ENCODE measurements at places on chromosomes 5 and 9.

GRCh38 chr9:122822938-122823337, 5.5 kb downstream of the PDCL start:
- no peak for DNase-seq

- no peak for DNase-seq
Observed at GRCh38 chr5:24389968-24390367, 254.8 kb downstream of the CDH10 start.

DNA sequence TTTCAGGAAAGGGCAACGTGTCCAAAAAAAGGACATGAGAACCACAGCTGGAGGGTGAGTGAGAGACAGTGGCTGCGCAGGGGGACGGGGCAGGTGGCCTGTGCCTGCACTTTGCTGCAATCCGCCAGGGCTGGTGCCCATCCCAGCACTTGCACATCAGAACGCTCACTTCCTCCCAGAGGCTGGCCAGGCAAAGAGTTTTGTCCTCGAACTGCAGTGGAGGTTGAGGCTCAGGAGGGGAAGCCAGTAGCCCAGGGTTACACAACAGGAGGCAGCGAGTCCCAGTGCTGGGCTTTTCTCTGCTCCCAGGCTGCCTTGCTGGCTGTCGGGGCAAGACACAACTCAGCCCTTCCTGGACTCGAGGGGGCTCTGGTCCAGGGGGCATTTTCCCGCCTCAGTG, 33.1 kb downstream of the CRB2 start:
- no peak for DNase-seq

GRCh38 chr5:90054612-90055011, 354.9 kb downstream of the CETN3 start:
- DNase-seq: no peak

- DNase-seq: no peak
Observed at GRCh38 chr9:95174038-95174437, 143.5 kb downstream of the FANCC start.

DNA sequence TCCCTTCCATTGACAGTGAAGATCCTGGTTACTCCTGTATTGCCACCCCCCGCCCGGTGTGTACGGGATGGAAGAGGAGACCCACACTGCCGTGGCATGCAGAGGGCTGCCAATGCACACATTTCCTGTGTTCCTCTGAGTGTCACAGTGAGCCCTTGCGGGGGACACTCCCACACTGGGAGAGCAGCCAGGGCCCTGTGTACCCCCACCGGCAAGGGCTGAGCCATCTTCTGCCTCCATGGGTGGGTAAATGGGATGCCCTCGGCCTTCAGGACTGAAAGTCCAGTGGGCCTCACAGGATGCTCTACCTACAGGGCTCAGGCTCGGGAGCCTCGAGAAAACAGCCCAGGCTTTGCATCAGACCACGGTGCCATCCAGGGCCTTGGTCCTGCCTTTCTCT, 18.1 kb downstream of the IRX1 start:
- no peak for DNase-seq

DNA sequence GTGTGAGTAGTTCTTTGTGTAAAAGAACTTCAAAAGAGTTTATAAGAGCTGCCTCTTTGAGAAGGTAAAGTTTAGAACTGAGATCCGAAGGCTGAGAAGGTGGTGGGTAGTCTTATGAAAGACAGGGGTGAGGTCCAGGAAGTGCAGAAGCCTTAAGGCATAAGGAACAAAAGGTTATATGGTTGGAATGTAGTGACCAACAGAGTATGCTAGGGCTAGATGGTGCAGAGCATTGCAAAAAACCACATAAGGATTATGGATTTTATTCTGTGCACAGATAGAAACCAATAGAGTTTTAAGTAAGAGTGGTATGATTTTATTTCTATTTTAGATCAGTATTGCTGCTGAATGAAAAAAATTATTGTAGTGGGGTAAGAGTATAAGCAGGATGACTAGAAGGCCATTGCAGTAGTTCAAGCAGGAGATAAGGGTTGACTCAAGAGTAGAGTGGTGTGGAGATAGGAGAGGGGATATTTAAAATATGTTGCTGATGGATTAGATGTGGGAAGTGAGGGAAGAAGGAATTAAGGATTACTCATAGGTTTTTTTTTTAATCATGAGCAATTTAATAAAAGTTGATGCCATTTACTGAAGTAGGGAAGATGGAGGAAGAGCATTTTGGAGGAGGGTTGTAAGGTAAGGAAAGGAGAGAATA, 3.7 kb downstream of the RECK start:
- DNase-seq: no peak

DNA sequence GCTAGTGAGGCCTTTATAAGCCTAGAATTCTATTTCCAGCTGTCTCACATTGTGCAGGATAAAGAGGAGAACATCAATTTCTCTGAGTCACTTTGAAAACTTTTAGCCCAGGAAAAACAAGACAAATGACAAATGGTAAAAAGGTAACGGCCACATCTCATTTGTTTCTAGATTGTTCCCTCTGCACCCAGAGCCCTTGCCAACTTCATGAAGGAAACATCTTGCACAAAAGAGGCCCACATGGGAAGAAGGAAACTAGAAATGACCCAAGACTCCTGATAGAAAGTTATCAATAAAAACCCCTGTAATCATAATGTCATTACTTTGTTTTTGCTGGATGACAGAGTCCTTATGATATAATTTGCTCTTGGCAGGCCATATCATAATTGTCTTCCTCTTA, 5.3 kb downstream of the DPYSL3 start:
- no peak for DNase-seq

DNA sequence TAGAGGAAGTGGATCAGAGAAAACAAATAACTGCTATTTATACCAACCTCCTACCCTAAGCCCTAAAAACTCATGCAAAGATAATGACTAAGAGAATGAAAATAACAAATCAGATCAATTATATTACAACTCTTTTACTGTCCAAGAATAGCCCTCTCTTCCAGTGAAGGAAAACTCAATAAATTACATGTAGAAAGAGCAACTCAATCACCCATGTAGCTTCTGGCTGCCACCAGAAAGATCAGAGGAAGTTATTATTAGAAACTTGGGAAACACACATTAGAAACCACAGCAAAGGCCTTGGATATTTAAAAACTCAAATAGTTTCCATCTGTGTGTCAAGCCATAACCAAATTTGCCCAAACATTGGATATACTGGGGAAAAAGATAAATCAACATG, 134.0 kb upstream of the TARS1 start:
- no peak for DNase-seq

- peak; percentile 76 for DNase-seq
Observed at GRCh38 chr9:35736201-35736633, 3.8 kb downstream of the CREB3 start.

GRCh38 chr5:128156521-128156920, 73.0 kb downstream of the SLC12A2 start:
- no peak for DNase-seq

All from SK-N-DZ (cell line).